Germinal center (tissue), 1 donor: ENCODE measurements at places on chromosomes 13 and 19.
A peak's percentile ranks its signal among the peaks of the same experiment; 100 is the strongest.

DNA sequence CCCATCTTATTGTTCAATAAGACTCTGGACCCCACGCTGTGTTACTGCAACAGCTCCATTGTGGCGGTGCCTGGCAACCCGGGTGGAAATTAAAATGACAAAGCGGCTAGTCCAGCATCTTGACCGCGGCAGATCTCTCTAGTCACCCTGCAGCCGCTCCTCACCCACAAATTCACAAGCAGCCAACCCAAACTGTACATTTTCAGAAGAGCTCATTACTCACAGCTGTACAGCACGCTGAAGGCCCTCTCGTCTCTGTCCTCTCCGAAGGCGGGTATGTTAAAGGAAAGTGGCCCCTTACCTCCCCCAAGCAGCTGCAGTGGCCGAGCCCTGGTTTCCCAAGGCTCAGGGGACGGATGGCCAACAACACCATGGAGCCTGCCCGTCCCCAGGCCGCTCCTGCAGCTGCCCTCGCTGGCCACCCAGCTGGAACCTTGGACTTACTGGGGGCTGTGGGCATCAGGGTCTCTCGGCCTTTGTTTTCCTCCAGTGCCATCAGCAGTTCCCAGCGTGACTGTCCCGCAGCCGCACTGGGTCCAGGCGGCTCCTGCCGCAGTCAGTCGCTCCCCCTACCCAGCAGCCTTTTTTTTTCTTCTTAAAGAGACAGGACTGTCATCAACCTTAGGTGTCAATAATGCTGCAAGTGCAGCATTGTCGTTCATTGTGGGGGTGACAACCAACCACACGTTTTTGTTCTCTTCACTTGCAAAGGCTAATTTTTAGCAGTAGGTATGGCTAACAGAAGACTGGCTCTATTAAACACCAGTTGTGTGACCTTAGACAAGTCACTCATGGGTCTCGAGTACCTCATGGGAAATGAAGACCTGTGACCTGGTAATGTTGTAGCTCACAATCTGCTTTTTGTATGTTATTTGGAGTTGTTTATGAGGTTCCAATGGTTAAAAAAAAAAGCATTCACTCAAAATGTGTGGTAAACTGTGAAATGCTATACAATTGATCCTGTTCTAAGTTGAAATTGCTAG, at the start of gene SACS:
Gene SACS (minus strand): TSS at position 532 of the 983 bp plus-strand sequence. CDS start 22,463 bp downstream, outside the sequence.
- DNase-seq: no peak

DNA sequence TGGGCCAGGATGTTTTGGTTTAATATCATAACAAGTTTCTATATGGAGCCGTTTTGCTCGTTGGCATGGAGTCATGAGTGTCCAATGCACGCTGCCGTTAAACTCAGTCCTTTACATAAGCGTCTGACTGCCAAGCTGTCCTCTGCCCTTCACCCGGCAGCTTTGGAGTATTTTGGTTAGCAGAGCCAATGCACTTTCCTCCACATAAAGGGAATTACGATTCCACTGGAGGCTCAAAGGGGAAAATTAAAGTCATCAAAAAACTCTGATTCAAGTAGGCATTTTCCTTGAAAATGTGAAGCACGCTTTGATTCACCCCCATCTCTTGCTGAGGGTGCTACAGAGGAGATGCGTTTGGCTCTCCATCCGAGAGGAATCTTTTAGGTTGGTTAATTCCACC, 144.4 kb upstream of the ARGLU1 start:
- no peak for DNase-seq

GRCh38 chr13:113491418-113491883, 940 bp upstream of the DCUN1D2 start:
- peak; percentile 27 for DNase-seq

- peak; percentile 74 for DNase-seq
Observed at GRCh38 chr19:12956446-12957388, at the start of gene GADD45GIP1. GADD45GIP1 (minus strand) TSS chr19:12957223; CDS start chr19:12957212, 11 bp downstream.

DNA sequence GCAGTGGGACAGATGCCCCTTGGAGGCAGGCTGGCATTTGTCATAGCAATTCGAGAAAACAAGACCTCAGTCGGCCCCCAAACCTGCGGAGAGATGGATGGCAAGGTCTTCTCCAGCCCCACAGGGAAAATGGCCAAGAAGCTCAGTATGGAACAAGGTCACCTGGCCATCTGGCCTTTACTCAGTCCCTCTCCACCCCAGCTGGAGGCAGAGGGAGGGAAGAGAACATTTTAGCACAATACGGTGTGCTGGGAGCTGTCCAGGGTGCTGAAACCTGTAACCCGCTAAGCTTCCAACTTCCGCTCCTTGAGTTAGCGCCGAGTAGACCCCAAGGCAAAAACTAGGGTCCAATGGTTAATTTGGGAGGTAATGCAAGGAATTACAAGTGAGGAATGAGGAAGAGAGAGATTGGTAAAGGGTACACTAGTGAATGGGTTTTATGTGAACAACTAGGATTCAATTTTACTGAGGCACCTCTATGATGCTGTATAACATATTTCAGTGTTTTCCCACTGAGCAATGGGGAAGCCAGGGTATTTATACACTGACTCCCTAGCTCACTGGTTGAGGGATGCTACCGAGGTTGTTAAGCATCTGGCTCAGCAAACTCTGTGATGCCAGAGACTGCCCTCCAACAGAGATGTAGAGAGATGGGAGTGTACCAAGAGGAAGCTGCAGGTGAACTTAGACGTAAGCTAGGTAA, 64.3 kb downstream of the CACNA1A start:
- DNase-seq: peak; percentile 42

DNA sequence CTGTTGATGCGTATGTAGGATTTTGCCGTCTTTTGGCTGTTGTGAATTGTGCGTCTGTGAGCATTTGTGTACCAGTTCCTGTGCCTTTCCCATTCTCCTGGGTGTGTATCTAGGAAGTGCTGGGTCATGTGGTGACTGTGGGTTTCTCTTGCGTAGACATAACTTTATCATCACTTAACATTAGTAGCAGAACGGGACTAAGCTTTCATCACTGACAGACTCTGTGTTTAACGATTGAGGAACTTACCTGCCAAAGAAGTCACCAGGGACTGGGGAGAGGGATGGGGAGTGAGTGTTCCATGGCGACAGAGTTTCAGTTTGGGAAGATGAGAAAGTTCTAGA, 15.0 kb downstream of the FZR1 start:
- no peak for DNase-seq

DNA sequence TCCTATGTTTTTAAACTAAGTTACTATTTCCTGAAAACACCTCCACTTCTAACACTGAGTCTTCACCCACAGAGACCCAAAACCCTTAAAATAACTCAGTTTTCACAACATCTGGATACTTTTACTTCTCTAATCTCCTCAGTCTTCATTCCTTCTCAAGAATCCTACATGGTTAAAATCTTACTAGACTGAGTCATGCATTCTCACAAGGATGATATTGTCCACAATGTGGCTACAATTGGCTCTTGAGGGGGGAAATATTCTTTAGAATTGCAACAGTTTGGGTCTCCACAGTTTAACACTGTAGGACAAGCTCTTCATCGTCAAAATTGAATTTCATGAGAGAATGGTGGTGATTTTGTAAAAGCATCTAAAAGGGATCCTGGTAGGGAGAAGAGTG, 397.1 kb downstream of the SLITRK5 start:
- DNase-seq: no peak

GRCh38 chr19:49832556-49832955, 14.5 kb downstream of the MED25 start:
- DNase-seq: no peak

DNA sequence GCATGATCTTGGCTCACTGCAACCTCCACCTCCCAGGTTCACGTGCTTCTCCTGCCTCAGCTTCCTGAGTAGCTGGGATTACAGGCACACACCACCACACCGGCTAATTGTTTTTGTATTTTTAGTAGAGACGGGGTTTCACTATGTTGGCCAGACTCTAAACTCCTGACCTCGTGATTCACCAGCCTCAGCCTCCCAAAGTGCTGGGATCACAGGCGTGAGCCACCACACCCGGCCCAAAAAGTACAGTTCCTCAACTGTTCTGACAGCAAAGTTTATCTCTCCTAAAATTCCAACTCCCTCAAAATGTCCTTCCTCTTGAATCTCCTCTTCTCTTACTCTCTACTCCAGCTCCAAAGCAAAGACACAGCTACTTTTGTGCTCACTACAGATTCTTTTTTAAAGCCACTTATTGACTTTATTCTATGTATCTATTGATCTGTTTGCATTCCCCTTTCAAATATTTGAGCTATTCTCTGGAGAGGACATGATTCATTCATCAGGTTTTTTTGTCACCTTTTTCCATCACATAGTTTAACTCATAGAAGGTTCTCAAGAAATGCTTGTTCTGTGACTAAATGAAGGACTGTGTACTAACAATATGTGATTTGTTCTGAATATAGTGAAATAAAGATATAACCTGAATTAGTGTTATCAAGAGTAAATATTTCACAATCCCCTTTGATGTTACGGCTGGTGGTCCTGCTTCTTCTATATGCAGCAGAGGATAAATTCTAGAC, 142.2 kb downstream of the TBC1D4 start:
- no peak for DNase-seq

DNA sequence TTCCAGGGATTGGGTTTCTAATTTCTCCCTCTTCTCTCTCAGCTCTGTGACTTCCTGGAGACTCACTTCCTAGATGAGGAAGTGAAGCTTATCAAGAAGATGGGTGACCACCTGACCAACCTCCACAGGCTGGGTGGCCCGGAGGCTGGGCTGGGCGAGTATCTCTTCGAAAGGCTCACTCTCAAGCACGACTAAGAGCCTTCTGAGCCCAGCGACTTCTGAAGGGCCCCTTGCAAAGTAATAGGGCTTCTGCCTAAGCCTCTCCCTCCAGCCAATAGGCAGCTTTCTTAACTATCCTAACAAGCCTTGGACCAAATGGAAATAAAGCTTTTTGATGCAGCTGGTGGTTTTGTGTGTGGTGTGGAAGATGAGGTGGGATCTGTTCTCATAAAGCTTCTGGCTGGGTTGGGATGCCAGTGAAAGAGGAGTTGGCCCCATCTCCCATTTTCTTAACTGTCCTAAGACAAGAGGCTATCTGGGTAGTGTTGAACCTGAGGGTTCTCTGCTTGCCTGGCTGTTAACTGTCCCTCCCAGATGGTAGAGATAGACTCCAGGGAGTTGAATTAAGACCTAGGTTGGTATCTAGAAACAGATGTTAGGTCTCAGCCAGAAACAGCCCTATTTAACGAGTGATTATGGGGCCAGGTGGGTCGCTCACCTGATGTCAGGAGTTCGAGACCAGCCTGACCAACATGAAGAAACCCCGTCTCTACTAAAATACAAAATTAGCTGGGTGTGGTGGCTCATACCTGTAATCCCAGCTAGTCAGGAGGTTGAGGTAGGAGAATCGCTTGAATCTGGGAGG, 1.6 kb downstream of the FTL start:
- no peak for DNase-seq

DNA sequence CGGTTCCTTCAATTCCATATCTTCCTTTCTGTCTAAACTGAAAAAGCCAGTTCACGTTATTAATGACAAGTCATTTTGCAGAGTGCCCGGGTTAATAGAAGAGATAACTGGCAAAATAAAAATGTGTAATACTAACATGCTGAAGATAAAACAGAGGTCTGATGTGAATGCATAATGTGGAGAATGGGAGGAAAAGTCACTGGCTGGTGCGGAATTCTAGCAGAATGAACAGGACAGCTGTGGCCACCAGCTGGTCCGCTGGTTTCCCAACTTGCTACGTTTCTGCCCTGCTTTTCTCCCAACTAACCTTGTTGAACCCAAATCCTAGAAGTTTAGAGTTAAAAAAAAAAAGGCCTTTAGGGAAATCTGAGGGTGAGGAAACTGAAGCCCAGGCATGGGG, 42.4 kb downstream of the PCDH8 start:
- no peak for DNase-seq

DNA sequence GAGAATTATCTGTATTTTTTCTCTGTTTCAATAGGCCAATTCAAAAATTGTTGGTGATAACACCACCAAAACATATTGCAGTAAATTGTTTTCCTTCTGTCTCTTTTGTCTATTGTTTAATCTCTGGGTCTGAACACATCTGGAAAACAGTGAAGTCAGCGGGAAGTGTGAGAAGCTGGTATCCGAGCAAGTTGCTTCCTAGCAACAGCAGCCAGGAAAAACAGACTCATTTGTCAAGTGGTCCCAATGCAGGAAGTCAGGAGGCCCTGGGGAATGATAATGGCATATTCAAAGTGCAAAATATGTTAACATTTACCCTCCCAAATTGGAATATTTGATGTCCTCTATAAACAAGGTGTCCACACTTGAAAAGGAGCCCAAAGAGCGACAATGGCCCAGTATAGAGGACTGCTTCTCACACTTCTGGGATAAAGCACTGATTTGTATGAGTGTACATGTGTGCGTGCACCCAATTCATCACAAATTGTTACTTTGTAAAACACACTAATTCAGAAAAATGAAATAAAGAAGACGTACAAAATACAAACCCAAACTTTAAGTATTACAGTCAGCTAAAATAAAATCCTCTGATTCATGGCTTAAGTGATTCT, 515.0 kb downstream of the TBC1D4 start:
- no peak for DNase-seq

GRCh38 chr13:33087091-33087490, 70.9 kb downstream of the KL start:
- no peak for DNase-seq

DNA sequence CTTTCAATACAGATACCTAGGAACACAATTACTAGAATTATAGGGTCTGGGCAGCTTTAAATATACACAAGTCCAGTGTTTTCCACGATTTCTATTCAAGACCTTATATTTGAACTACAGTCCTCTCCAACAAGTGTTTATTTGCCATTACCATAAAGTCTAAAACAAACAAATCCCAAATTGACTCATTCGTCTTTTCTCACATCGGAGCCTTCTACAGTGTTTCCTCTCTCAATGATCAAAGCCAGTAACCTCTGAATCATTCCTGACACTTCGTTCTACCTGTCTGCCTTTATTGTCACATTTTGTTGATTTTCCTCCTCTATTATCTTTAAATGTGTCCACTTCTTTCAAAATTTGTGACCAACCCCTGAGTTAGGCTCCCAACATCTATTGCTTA, 1356.5 kb upstream of the SLC10A2 start:
- DNase-seq: no peak

- DNase-seq: no peak
Observed at GRCh38 chr13:83810136-83810535, 72.1 kb downstream of the SLITRK1 start.

DNA sequence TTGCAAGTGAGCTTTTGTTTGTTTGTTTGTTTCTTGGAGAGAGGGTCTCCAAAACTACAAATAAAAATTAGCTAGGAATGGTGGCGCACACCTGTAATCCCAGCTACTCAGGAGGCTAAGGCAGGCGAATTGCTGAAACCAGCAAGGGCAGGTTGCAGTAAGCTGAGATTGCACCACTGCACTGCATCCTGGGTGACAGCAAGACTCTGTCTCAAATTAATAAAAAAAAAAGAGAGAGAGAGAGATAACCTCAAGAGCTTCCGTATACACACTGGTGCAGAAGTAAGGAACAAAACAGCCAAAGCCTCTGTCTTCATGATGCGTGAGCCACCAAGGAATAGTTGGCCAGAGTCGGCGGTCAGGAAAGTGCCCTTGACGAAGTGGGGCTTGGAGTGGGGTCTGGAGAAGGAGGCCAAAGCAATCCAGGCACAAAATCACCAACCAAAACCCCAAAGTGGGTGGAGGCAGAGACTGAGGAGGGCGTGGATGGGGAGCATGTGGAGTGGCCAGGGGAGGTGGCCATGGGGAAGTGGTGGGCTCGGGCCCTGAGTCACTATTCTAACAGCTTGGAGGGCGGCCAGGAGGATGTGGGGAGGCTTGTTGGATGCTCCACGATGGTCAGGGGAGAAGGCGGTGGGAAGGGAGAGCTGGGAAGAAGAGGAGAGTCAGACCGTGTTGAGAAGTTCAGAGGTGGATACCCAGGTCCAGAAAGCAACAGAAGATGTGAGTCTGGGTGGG, 21.2 kb upstream of the TOMM40 start:
- no peak for DNase-seq
